ENCODE measurements at places on chromosomes 2 and 18. TPM values are rescaled to one million over a fixed set of nuclear protein-coding genes. Genes with fewer than 3 reads are reported as not detected.
A peak's percentile ranks its signal among the peaks of the same experiment; 100 is the strongest.

BMP10 gene
- not detected for total RNA-seq

KCNS3 gene
- not detected for total RNA-seq

DSG2 gene
- 0.82 TPM for total RNA-seq

GRCh38 chr2:99640635-99641151 is 150.9 kb upstream of the REV1 start:
- no peak for DNase-seq

DNA sequence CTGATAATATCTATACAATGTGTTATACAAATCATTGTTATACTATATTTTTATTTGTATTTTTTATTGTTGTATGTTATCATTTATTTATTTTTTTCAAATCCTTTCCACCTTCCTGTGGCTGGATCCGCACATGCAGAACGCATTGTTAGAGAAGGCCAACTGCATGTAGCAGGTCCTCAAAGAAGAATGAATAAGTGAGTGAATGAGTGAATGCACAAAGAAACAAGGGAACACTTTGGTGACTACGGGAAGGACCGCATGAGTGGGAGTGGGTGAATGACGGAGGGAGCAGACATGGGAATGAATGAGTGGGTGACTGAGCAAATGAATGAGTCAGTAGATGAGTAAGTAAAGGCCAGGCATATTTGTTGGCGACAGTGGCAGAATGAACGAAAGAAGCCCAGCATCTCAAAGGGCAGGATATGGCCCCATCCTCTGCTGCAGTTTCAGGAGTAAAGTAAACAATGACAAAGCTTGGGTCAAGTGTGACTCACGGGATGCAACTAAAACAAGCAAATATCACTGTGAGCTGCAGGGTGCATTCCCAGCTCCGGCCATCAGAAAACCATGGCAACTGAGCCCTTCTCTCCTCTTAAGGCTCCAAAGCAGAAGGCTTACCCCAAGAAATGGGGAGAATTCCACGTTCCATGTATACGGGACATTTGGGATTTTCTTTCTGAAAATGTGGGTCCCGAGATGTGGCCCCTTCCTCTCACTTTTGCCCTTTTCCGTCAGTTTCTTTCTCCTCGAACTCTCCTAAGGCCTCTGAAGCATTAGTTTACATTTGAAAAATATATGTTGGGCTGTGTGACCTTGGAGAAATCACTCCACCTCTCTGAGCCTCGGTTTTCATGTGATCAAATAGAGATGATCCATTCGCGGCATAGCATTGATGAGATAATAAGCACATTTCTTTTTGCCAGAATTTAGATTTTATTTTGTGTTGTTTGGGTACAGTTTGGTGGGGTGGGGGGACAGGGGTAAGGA is 24.5 kb downstream of the KCNF1 start:
- no peak for DNase-seq

DNA sequence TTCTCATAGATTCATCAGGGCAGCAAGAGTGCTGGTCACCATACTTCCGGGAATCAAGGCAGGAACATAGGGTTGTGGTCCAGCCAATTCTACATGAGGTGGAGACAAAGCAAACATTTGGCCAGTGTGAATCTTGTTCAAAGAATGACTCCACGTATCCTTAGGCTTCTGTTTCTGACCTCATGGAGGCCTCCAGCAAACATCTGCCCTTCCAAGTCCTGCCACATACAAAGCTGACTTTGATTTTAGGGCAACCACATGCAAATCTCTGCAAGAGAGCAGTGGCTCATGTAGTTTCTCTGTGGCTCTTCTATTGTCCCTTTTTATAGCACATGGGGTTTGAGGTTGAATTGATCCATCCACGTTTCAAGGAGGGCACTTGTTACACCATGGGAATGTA is 132.1 kb upstream of the MMADHC start:
- no peak for DNase-seq

GRCh38 chr2:73135236-73135635 is 22.5 kb upstream of the RAB11FIP5 start:
- DNase-seq = no peak

GRCh38 chr2:164826293-164827243 is 15.1 kb downstream of the COBLL1 start:
- no peak for DNase-seq

DNA sequence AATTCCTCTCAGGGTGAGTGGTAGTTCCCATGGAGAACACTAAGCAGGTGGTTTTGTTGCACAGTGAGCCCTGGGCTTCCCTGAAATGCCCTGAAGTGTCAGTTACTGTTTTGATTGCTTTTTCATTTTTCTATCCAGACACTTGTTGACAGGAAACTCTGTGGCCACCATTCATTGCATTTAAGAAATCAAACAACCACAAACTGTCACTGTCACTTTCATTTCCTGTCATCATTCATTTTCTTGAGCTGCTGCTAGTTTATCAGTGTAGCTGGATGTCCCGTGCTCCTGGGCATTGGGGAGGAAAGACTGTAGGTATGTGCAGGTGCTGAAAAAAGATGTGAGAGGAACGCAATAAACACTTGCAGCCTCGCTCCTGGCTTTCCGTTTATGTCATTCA is 891.6 kb upstream of the ZEB2 start:
- peak; percentile 3 for DNase-seq

DNA sequence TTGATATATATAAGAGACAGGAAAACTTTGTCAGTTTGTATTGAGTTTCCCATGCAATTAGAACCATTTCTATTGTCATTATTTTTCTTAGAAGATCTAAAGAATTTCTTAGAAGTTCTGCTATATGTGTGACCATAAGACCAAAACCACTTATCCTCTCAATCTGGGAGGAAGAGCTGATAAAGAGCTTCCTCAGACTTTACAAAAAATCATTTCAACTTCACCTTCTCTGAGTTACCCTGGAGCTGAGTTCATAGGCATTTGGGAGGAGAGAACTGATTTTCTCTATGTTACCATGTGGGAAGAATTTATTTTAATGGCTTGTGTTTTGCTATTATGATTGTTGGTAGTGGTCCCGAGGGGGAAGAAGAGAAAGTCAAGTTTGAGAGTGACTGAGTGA is 329.3 kb downstream of the GPD2 start:
- DNase-seq = no peak

DNA sequence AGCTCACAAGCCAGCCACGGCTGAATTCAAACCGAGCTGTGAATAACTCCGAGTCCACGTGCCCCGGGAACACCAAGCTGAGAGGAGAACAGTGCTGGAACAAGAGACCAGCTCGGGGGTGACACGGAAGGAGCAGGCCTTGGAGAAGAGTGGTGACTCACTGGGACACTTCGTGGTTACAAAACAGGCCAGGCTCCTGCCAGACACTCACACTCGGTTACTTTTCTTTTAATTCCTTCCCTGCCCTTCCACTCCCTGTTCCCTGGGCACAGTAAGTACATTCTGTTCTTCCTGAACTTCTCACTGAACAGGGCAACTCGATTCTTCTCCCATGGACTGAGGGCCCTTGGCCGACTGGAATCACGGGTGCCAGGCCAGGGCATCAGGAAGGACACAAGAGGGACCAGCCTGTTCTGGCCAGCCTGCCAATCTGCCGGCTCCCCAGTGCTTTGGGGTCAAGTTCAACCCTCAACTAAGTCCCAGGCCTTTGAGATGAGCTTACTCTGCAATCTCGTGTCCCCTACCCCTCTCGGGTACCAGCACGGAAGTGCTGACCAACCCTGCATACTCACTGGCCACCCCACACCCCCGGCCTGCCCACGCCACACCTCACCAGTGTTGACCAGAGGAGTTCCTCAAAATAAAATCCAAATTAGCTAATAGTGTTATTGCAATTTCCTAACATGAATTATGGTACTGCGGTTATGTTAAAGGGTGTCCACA is 87.5 kb downstream of the TFCP2L1 start:
- no peak for DNase-seq

DNA sequence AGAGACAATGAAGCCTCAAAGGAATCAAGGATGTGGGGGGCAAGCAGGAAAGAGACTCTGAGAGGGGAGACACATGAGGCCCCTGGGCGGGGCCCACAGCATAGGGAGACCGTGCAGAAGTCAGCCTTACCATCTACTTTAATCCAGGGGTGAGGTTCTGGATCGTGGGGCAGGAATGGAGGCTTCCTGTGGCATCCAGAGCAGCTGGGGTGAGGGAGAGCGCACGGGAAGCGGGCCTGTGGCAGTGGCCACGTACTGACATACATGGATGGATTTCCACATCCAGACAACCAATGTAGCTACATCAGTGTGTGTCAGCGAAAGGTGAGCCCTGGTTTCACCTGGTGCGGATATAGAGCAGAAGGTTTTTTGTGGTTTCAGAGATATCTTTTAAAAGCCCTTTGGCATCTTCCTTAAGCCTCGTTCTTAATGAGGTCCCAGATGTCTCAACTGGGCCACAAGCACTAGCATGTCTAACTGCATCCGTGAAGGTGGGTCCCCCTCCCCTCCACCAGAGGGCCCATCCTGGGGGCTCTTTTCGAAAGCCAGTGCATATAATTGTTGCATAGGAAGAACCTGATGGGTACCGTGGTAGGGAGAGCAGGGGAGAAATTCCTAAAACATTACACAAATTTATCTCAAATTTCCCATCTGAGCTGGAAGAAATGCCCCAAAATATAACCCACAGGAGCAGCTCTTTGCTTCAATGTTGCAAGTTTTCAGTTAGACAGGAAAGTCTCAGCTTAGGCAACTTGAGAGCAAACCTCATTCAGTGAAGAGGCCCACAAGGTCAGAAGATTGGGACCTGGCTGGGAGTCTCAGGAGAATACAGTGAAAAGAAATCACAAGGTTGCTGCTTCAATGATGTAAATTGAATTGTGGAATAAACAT is 90.9 kb downstream of the SP3 start:
- DNase-seq = no peak

DNA sequence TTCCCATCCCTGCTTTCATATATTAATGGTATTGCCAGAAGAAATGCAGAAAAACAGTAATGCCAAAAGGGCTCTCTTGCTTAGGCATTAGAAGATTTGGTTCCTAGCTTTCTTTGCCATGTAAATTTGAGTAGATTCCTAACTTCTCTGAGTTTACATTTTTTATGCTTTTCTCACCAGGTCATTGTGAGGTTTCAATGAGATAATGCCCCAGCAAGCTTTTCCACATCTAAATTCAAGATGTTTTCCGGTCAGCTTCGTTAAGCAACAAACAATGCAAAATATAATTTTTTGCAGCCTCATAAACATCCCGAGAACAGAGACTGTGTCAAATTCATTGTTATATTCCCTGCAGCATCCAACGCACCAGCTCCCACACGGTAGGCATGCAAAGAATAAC is 44.9 kb downstream of the NCKAP5 start:
- DNase-seq = no peak

Measured in activated naive CD4-positive, alpha-beta T cell treated with anti-CD3 and anti-CD28 coated beads, Interleukin-2, amount 50 U/mL, for 72 hours (primary cell).